ENCODE measurements at places on chromosomes 5 and 9. TPM values are rescaled to one million over a fixed set of nuclear protein-coding genes. Genes with fewer than 3 reads are reported as not detected.
A peak's percentile ranks its signal among the peaks of the same experiment; 100 is the strongest.

ADGRD2 gene
- total RNA-seq, result not detected

DNA sequence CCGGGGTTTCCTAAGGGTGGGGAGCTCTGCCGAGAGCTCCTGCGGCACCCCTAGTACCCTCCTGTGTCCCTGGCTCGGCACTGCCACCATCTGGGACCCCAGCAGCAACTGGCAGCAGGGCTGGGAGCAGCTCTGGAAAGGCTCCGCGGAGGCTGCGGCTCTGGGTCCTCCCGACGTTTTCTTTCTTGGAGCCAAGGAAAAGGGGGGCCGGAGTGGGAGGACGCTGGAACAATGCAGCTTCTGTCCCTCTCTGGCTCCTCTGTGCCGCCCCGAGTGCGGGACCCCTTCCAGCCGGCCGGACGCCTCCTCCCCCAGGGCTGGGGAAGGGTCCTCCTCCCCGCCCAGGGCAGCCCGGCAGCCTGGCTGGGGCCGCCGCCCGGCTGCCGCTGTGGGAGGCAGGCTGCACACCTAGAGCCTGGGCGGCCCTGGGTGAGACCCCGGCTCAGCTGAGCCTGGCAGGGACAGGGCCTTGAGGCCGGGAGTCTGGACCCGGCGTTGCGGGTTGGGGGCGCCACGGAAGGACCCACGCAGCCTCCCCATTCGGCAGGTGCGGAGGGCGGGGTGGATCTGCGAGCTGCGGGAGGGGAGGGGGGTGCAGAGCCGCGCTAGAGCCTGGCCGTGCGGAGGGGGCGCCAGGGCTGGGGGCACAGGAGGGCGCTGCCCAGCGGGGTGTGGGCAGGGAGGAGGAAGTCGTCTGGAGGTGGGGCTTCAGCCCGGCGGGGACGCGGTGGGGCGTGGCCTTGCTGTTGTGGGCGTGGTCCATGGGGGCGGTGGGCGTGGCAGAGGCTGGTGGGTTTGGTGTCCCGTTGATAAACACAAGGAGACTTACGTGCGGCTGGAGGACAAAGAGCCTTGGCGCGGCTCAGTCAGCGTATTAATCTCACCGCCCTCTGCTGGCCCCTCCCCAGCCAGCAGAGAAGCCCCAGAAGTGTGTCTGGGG is 15.1 kb downstream of the GPSM1 start:
- peak; percentile 81 for DNase-seq

FOXD4L6 gene
- total RNA-seq, result not detected

STKLD1 gene
- total RNA-seq, result 0.52 TPM

DNA sequence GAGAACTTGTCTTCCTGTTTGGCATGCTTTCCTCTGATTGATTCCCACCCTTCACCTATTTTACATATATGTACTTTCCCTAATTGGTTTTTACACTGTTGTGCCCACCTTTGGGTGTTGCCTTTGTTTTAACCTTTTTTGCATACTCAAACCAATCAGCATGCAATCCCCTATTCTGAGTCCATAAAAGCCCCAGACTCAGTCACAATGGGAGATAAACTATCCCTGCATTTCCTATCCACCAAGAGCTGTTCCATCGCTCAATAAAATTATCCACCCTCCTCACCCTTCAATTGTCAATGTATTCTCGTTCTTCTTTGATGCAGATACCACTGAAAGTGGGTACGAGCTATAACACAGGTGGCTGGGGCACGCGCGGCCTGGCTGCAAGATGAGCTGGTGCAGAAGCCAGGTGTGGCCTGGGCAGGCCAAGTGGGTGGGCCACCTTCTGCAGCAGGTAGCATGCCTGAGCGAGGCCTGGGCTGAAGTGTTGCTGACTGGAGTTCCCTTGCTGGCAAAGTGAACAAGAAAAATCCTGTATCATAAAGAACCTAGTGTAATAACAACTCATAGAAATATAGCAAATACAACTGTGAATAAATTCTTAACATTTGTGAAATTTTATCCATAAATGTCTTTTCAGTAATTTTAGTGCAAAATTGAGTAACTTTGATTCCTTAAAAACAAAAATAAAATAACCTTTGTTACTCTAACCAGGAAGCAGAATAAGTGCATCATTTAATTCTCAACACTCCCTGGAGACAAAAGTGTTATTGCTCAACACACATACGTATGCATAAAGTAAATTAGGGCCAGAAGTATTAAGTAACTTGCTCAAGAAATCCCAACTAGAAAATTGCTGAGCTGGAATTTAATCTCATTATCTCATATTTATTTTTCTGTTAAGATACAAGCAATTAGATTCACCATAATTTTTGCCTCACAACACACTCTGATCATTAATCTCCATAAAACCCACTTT is 685.3 kb upstream of the EDIL3 start:
- DNase-seq, result no peak

Data from activated CD8-positive, alpha-beta T cell treated with anti-CD3 and anti-CD28 coated beads for 36 hours (primary cell).